Stimulated activated CD4-positive, alpha-beta T cell treated with anti-CD3 and anti-CD28 coated beads, Interleukin-2, amount 100 ng/mL, for 24 hours (primary cell): ENCODE measurements at places on chromosomes 2 and 18.

DNA sequence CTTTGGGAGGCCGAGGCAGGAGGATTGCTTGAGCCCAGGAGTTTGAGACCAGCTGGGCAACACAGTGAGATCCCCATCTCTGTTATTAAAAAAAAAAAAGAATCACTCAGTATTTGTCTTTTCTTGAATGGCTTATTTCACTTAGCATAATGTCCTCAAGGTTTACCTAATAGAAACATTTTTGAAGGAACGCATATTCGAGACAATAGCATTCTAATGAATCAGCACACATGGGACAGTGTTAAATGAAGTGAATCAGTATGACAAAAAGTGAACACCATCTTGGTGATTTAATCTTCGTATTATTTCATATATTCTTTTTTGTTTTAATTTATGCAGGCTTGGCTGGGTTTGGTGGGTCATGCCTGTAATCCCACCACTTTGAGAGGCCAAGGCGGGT is 44.7 kb downstream of the WIPF1 start:
- no peak for DNase-seq

DNA sequence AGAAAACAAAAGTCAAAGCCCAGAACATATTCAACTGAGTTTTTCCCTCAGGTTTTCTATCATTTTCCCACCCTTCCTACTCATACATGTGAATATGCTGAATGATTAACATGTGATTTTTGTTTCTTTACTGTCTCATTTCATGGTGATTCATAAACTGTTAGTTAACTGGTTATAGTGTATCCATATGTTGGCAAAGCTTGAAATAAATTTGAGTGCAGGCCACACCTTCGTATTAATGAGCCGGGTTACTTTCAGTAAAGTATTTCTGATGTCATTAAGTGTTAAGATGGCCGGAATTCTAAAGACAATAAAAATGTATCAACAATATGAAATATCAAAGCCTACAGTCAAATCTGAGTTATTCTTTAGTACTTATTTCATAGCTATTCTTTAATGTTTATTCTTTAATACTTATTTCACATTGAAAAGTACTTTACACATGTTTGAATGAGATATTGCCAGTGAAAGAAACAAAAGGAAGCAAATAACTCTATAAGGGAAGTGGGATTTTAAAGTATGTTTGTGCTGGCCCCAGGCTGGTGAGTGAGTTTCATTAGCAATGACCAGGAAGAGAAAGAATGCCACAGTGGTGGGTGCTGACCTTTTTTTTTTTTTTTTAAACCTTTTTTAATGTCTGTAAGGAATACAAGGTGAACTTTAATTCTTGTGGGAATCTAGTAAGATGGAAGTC is 178.6 kb downstream of the NEDD4L start:
- no peak for DNase-seq

DNA sequence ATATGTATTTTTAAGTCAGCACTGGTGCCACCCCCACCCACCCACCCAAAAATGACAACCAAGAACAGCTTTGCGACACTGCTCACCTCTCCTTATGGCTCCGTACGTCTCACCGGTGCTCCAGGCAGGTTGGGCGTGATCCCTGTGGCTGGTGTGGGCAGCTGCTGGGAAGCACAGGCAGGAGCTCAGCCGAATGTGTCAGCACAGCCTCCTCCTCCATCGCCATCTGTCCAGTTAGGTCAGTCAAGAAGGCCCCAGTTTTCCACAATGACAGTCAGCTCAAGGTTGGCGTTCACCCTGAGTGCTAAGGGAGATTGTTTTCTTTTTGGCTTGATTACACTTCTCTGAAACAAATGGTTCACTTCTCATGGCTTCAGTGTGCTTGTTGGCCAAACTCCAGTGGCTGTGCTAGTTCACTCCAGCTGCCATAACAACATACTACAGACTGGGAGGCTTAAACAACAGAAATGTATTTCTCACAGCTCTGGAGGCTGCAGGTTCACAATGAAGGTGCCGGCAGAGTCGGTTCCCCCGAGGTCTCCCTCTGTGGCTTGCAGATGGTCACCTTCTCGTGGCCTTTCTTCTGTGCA is 30.2 kb downstream of the AMER3 start:
- DNase-seq: no peak

DNA sequence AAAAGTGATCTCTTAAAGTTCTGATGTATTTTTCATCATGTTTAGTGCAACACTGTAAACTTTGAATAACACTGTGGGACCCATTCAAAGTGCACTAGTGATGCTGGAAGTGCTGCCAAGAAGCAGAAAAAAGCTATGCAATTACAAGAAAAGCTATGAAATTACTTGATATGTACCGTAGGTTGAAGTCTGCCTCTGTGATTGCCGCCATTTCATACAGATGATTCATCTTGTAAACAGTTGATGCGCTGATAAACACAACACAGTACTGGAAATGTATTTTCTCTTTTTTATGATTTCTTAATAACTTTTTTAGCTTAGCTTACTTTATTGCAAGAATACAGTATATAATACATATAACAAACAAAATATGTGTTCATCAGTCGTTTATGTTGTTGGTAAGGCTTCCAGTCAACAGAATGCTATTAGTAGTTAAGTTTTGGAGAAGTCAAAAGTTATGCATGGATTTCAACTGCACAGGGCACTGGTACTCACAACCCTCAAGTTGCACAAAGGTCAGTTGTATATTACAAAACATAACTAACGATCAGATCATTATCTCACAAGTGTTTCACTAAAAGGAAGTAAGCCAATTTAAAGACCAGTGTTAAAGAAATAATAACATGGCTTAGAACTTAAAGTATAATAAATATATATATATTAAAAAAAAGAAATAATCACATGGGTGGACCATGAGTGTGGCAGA is 82.0 kb downstream of the SGPP2 start:
- DNase-seq: no peak

GRCh38 chr2:8303322-8303832 is 378.5 kb upstream of the ID2 start:
- DNase-seq: peak; percentile 68

DNA sequence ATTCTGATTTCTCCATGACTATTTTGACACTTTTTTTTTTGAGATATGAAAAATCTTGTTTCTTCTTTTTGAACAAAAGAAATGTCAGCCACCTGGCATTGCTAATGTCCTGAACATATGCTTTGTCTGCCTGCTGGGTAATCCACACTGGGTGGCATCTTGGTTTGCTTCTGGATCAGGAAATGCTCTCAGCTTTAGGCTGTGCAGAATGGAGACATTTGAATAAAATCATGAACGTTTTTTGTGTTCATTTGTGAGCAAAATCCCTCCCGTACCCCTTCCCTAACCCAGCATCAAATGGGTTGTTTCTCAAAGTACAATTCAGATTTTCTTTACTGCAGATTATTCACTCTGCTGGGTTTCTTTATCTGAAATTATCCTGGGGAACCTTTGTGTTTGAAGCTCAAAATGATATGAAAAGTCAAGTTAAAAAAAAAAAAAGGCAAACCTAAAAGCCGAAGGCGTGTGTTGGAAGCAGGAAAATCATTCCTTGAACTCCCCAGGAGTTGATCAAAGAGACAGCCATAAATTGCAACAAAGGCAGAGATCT is 53.4 kb upstream of the KLF7 start:
- DNase-seq: no peak

DNA sequence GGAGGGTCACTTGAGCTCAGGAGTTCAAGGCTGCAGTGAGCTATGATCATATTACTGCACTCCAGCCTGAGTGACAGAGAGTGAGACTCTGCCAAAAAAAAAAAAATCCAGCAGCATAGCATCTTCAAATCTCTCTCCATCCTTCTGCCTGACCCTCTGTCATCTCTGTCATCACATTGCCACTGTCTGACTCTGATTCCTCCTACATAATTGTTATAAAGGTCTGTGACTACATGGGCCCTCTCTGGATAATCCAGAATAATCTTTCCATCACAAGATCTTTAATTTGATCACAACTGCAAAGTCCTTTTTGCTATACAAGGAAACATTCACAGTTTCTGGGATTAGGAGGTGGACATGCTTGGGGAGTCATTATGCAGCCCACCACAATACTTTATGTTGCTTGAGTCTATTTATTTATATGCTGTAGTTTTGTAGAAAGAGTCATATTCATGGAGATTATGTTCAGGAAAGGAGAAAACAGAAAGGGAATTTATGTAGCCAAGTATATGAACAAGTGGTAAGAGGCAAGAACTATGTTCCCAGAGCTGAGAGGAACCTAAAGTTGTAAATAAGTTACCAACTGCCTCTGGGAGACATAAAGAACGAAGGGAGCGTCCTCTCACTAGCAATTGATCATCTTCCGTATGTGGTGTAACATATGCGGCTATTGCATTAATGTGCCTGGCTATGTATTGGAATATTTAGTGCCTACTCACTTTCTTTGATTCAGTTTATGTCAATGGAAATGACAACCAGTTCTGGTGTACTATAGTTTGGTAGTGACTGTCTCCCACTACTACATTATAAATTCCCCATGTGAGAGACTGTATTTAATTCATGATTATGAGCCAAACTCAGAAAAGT is 21.5 kb downstream of the RND3 start:
- DNase-seq: no peak

GRCh38 chr18:63111671-63112402 is 207.7 kb downstream of the BCL2 start:
- DNase-seq: no peak

DNA sequence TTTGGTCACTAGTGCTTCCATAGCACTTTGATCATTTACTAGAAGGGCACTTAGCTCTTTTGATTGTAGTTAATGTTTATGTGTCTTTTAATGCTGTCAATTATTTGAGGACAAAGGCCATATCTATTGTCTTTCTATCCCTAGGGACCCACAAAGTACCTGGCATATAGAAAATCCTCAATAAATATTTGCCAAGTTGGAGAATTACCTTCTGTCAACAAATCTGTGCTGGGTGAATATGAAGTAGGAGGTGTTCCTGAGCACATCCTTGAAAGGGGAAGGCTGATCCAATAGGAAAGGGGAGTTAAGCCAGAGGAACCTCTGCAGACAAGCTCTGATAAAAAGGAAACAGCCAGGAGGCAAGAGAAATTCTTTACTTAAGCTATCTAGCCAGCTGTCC is 8.2 kb downstream of the DPP4 start:
- DNase-seq: no peak

GRCh38 chr2:155223781-155224406 is 525.4 kb downstream of the KCNJ3 start:
- DNase-seq: no peak

DNA sequence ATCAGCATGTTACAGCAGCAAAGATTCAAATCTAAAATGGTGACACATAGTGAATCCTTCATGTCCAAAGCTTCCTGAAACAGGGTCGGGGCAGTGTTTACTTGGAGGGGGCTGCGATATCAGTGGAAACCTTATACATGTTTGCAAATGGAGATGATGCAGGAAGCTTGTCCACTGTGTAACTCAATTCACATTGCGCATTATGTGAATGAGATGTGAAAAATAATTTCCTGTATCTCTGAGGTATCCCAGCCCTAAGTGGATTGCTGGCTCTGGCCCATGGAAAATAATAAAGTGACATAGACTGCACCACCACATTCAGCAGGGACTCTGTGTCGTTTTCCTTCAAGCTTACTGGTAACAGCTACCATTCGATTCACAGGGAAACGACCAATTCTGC is 505.5 kb downstream of the GALR1 start:
- no peak for DNase-seq

DNA sequence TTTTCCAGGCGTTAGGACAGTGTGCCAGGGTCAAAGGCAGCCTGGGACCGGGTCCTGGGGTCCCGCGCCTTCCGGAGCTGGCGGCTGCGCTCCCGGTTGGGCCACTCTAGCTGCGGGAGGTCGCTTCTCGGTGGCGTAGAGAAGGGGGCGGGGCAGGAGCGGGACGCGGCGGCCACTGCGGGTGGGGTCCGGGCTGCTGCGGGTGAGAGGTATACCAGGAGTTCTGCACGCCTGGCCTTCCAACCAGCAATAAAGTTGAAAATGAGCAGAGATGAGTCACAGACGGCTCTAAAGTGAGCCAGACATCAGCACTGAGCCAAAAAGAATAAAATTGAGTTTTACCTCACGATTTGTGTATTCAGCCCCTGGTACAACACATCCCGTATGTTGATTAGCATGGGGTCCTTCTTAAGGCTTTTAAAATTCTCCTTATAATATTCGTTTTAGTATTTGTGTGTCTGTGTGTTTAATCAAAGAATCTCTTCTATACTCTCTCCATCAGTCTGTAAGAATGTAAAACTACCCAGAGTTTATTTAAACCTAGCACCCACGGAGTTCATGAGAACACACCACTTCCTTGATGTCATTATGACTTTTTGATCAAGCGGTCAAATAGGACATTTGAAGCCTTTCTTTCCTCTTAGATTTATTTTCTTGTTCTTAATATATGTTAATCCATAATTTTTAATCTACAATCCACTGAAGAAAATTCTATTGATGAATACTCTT is at the start of gene C1GALT1C1L:
Gene C1GALT1C1L (minus strand): TSS at position 108 of the 729 bp plus-strand sequence. CDS start 107 bp downstream, at position 1.
- peak; percentile 52 for DNase-seq

- no peak for DNase-seq
Observed at GRCh38 chr18:49834258-49834657, 20.9 kb upstream of the ACAA2 start.

DNA sequence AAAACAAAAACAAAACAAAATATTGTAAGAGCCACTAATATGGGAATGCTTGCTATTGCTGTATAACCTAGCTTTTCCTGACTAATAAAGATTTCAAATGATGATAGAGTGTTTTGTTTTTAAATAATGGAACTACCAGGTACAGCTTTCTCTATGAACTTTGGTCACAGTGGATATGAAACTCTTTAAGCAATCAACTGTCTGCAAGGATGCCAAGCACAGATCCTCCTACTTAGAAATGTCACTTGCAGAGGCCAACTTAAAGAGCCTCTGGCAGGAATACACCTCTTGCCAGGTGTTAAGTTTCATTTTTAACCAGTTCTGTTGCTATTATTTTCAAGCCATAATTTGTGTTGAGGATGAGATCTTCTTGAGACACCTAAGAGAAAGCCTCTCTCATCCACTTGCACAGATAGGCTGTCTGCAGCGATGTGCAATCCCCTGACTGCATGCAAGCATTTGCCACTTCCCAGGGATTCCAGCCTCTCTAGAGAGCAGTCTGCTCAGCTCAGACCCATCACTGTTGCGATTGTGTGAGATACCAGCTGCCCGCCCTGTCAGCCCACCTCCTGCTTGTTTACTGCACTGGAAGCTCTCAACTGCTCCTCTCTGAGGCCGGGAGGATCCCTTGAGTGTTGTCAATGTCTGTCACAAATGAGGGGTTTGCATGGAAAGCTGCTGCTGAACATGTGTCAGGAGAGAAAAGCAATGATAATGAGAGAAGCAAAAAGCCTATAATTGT is 86.1 kb upstream of the SCG2 start:
- DNase-seq: no peak

DNA sequence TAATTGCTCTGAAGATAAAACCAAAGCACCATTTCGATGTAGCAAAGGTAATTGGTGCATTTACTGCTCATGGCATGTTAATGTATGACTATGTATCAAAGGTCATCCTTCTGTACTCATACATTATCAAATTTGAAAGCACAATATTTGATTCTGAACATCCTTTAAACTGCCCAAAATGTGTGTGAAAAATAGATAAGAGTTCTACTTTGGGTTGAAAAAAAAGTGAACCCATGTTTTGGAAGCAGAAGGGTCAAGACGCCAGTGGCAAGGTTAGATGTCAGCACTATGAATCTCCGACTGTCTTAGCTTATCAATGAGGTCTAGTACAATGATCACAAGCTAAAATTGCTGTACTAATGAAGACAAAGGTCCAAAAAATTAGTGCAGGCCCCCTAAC is 83.1 kb downstream of the LNPK start:
- no peak for DNase-seq
